Left ventricle myocardium superior (tissue), 1 donor: ENCODE measurements at places on chromosomes 5 and 9.

DNA sequence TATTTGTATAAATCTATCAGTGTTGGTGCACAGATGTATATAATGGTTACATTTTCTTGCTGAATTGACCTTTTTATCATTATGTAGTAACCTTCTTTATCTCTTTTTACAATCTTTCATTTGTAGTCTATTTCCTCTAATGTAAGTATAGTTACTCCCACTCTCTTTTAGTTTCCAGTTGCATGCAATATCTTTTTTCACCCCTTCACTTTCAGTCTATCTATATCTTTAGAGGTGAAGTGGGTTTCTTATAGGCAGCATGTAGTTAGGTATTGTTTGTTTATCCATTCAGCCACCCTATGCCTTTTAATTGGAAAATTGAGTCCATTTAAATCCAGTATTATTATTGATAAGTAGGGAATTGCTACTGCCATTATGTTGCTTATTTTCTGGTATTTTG, 6.1 kb upstream of the EMB start:
- no peak for DNase-seq

GRCh38 chr5:144390133-144390532, 219.5 kb downstream of the KCTD16 start:
- DNase-seq = no peak

DNA sequence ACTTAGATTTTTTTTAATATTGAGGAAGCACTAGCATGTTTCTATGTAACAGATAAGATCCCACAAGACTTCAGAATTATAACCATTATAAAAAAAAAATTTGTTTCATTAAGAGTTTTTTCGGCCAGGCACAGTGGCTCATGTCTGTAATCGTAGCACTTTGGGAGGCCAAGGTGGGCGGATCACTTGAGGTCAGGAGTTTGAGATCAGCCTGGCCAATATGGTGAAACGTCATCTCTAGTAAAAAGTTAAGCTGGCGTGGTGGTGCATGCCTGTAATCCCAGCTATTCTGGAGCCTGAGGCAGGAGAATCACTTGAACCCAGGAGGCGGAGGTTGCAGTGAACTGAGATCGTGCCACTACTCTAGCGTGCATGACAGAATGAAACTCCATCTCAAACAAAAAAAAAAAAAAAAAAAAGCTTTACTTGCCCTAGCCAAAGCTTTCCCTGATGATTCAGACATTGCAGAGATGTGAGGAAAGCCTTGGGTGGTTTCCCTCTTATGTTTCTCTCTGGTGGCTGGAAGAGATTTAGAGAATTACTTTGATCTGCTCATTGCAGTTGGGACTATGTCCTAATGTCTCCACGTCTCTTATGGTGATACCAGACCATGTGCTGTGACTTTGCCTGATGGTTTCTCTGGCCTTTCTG, 65.4 kb downstream of the EGFLAM start:
- DNase-seq = no peak

DNA sequence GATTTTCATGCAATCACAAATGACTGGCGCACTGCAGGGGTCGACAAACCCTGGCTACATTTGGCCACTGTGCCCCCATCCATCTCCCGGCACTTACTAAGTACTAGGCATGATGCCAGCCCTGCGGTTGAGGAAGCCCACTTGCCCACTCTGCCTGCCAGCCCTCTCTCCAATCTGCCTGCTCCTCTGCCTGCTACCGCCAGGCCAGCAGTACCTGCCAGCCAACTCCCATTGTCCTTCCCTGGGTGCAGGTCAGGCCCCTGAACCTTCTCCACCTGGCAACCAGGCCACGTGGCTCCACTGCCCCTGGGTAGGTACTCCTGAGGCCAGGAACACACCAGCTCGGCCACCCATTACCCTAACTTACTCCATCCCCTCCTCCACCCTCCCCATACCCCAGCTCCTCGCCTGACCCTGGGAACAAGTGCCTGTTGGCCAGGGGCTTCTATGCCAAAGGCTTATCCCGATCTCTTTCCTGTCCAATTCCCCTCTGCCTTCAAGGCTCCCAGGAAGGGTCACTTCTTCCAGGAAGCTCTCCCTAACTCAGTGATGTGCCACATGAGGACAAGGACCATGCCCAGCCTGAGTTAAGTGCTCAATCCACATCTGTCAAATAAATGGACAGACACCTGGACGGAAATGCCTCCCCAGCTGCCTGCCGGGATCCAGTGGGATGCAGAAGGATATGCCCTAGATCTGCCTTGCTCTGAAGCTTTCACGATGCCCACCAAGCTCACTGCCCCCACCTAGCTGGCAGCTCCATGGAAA, 6.6 kb downstream of the EEIG1 start:
- DNase-seq = no peak

DNA sequence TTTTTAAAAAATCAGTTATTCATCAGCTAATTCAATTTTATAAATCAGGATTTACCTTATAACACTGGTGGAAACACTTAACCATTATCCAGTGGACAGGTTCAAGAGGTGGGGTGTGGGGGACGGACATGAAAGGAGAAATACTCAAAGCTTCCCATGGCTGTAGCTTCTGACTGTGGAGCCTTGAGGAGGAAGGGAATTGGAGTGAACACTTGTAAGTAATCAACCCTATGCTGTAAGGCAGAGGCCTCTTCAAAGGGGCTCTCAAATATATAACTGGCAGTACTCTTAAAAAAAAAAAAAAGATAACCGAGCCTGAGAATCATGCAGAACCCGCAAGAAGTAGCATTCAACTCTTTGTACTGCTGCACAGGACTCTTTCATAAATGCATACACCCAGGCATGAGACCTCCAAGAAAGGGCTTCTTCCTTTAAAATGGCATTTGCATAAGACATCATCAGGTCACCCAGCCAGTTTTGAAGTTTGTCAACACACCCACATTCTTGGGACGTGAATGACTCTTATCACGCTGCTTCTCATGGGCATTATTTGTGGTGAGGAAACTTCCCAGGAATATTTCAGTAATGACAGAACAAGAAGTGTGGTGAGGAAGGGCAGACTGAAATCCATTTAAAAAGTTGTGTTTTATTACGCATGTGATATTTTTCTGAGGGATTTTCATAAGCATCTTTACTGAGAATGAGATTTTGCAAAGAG, 8.1 kb downstream of the OSMR start:
- DNase-seq = no peak

- DNase-seq = no peak
Measured at GRCh38 chr5:56388229-56388985, 155.3 kb upstream of the ANKRD55 start.

- DNase-seq = no peak
Measured at GRCh38 chr5:96881511-96882115, 5.3 kb downstream of the ERAP2 start.

DNA sequence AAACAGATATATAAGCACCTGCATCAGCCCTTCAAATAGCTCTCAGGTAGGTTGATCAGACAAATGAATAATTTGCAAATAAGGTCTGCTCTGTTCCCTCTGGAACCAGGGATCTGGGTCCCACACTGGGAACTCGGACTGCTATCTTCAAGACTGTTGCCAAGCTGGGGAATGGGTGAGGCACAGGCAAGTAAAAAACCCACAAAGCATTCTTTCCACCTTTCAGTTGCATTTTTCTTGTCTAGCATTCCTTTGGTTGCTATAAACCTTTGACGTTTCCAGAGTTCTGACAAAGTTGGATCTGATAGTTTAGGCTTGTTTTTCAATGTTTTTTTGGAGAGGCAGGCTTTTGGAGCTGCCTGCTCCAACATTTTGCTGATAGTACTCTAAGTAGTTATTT, 20.1 kb downstream of the FBXL17 start:
- DNase-seq = no peak

DNA sequence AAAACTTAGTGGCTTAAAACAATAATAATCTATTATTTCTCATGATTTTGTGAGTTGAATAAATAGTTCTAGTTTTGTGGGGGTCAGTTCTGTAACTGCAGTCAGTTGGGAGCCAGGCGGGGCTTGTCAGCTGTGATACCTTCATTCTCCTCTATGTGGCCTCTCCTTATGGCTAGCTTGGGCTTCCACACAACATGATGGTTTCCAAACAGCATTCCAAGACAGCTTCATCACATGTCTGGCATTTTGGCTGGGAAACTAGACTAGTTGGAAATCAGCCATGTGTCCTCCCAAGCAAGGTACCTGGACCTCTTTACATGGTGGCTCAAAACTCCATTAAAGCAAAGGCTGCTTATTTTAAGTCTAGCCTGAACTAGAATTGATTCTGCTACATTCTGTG, 61.4 kb upstream of the RANBP3L start:
- no peak for DNase-seq

DNA sequence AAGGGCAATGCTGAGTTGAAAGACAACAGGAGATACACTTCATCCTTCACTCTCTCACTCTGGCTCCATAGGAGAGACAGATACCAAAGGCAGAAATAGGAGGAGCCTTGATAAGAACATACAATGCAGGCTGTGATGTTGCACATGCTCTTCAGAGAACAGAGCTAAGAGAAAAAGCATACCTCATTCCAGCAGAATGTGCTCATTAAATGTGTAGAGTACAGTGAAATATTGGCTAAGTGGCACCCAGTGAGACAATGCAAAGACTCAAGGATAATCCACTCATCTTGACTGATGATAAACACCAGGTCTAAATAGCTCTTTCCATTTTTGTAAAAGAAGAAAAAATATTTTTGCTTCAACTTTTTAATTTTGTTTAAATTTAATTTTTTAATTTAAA, 139.7 kb downstream of the OR2K2 start:
- DNase-seq = no peak

GRCh38 chr5:1347571-1347970, 2.7 kb upstream of the CLPTM1L start:
- no peak for DNase-seq

- DNase-seq = no peak
Measured at GRCh38 chr9:78858266-78858665, 561.3 kb downstream of the PSAT1 start.

DNA sequence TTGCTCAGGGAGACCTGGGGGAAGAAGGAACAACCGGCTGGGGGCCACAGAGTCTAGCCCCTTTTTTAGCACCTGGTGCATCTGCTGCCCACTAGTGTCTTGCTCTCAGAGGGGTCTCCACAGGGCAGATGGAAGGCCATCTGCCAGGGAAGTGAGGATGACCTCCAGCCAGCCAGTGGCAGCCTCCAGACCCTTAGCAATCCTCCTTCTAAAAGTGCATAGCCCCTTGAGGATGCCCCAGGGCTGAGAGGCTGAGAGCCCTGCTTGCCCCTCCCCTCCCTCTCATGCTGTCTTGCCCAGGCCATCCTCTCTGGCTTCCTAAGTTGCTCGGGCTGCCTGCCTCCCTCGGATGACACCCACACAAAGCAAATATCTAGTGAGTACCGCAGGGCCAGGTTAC, 81.5 kb upstream of the PANK3 start:
- no peak for DNase-seq

DNA sequence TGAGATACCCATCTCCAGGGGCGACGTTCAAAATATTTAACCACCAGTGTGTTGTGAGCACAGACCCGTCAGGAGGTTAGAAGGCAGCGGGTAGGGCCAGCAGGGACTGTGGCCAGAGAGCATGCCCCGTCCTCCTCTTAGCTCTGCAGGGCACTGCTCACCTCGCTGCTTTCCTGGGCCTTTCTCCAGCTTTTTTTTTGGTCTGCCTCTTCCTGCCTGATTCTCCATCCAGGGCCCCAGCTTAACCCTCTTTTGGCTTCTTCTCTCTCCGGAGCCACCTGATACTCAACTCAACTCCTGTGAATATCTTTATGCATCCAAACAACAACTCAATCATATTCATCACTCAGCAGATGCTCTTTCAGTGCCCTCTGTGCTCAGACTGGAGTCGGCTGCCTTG, 44.0 kb downstream of the TMOD1 start:
- peak; percentile 52 for DNase-seq

- peak; percentile 52 for DNase-seq
Measured at GRCh38 chr5:38576442-38576841, 20.0 kb upstream of the LIFR start.

DNA sequence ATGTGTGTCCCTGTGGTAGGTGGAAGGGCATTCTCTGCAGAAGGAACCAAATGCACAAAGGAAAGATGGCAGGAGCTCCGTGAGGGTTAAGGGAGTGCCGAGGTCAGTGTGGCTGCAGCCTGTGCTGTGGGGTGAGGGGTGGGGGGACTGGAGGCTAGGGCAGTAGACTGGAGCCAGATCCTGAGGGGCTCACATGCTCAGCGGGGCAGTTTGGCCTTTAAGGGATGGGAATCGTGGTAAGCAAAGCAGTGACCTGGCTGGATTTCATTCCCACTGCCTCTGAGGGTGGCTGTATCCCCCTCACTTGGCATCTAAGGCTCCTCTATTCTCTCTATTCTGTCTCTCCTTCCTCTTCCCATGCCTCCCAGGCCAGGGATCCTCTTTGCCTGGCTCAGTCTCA, 15.6 kb downstream of the PITX1 start:
- no peak for DNase-seq

DNA sequence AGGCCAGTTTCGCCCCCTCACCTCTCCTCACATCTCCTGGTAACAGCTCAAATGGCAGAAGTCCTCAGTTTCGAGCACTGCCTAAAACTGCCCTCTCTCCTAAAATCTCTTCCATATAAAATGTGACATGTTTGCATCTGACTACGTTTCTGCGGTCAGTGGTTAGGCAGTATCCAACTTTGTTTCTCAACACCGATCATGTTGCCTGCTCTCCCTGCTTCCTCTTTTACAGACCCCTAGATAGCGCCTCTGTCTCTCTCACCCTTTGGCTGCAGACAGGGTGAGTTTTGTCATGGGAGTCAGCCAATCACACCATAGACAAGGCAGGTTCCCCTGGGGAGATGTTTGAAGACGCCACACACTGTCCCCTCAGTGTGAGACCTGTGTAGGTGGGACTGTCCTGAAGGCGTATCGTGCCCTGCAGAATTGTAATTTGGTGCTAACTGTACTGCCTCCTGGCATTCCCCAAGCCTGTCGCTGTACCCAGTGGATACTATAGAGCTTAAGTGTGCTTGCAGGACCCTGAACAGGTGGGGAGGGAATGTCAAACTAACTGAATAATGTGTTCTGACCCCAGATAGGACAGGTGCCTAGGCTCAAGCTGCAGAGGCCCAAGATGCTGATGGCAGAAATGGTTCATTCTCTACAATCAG, 1.1 kb downstream of the HEXB start:
- DNase-seq = no peak

DNA sequence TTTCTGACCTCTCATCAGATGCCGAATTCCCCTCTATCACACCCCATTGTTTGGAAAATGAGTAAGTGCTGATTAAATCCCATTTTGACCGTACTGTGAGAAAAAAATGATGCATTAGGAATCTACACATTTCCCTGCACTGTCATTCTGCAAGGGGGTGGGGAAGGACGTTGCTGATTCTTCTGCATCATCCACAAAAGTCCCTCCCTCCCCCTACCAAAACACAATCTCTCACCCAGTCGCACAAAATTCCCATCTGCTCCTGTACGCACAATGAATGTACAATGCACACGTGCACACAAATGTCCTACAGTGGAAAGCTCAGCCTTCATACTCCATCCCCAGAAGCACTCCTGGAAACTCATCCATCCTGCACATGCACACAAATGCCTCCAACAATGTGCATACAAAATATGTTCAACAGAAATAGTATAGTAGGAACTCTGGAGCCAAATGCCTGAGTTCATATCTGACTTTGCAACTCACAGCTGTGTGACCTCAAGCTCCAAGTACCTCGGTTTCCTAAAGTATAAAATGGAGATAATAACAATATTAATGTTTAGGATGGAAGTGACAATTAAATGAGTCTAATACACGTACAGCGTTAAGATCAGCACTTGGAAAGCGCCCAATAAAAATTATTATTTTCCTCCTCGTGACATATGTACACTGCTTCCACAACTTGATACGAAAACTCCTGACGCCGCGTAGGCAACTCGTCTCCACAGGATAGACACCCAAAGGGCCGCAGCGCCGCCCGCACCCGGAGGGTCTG, 809 bp downstream of the TNIP1 start:
- DNase-seq = no peak
